ENCODE measurements at places on chromosomes 2 and 18.

- no peak for DNase-seq
These were observed 560.0 kb upstream of the CDH2 start for GRCh38 chr18:28736951-28737350.

DNA sequence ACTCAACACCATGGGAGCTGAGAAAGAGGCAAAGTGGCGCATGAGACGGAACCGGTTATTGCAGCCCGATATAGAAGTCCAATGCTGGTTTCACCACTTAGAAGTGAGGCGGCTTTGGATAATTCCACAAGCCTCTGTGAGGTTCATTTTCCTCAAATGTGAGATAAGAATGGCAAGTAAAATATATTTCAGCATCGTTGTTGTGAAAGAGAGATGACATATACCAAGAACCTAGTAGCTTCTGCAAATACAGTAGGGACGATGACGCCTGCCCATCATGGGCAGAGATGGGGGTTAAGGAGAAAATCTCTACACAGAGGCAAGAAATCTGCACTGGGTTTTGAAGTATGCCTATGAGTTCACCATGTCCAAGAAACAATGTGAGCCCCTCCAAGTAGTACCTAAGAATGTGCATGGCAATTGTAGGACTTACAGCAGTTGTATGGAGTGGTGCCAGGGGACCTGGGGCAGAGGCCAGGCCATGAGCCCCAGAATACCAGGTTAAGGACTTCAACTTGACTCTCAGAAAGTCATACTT, 352.0 kb downstream of the RNF144A start:
- no peak for DNase-seq

DNA sequence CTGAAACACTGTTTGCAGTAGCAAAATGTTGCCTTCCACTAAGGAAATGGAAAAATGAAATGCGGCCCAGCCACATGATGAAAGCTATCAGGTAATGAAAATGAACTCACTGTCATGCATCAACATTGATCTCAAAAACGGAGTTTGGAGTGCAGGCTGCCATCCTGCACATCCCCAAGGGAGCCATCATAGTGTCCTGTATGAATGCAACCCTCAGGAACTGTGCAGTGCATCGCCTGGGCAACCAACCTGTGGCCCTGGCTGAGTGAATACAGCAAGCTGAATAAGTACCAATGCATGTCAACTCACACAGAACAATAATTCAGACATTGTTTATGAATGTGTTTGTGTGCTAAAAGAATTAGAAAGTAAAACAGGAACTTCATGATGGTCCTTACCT, 23.1 kb upstream of the TXNDC2 start:
- no peak for DNase-seq

DNA sequence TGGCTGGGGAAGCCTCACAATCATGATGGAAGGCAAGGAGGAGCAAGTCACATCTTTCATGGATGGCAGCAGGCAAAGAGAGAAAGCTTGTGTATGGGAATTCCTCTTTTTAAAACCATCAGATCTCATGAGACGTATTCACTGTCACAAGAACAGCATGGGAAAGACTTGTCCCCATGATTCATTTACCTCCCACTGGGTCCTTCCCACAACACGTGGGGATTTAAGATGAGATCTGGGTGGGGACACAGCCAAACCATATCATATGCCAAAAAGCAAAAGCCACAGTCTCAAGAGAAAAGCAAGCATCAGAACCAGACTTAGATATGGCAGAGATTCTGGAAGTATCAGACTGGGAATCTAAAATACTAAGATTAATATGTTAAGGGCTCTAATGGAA, 30.0 kb upstream of the SCRN3 start:
- no peak for DNase-seq

DNA sequence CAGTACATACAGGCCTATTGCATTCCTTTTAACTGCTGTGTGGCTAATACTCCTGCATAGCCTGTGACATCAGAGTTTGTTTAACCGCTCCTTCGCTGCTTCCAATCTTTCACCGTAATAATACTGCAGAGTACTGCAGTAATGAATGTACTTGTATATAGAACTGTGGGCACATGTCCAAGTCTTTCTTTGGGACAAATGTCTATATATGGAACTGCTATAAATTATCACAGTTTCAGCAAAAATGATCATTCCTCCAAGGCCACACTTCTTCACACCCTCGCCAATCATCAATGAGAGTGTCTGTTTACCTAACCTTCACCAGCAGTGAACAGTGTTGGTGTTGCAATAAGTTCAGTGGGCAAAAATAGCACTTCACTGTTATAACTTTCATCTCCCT, 230.4 kb downstream of the SP3 start:
- no peak for DNase-seq

Measured in Caco-2 (cell line).